ENCODE measurements at places on chromosomes 13 and 19.
A peak's percentile ranks its signal among the peaks of the same experiment; 100 is the strongest.

- no peak for DNase-seq
Measured at GRCh38 chr19:38265213-38265861, 964 bp downstream of the SPINT2 start.

- no peak for DNase-seq
Measured at GRCh38 chr19:15444505-15445226, 5.1 kb downstream of the WIZ start.

DNA sequence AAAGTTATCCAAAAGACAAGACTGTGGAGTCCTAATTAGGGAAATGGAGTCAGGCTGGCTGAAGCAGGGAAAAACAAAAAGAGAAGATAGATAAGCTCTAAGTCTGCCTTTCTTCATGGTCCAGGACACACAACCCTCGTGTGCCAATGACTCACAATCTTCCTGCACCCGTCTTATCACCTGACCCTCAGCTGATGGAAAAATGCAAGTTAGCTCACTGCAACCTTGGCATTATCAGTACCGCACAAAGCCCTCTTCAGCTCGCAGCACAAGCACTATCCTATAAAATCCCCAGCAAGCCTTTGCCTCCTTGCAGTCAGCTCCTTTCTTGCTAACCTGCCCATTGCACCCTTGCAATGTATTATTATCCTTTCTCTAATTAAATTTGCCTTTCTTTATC is 4.3 kb downstream of the OR7A5 start:
- no peak for DNase-seq

DNA sequence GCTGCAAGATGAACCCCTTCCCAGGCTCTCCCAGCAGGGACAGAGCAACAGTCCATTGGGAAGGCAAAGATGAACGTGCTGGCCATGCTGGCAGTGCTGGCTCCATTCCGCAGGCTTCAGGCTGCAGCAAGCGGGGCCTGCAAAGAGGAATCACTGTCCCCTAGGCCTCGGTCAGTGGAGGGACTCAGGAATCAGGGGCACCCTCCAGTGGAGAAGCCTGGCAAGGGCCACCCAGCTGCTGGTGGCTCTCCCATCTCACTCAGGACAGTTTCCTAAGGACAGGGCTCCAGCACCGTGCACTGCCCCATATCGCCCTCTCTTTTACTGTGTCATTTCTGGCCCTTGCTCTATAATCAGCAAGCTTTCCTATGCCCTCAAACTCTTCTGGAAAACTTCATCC is 498.6 kb downstream of the EFNB2 start:
- no peak for DNase-seq

GRCh38 chr13:104785952-104786351 is 1719.7 kb upstream of the SLC10A2 start:
- no peak for DNase-seq

GRCh38 chr13:30618186-30618929 is 638 bp downstream of the USPL1 start:
- DNase-seq = peak; percentile 14

GRCh38 chr19:39152066-39152465 is 26.5 kb downstream of the PAK4 start:
- no peak for DNase-seq

- DNase-seq = no peak
Measured at GRCh38 chr19:24000656-24001055, 86.0 kb downstream of the ZNF726 start.

DNA sequence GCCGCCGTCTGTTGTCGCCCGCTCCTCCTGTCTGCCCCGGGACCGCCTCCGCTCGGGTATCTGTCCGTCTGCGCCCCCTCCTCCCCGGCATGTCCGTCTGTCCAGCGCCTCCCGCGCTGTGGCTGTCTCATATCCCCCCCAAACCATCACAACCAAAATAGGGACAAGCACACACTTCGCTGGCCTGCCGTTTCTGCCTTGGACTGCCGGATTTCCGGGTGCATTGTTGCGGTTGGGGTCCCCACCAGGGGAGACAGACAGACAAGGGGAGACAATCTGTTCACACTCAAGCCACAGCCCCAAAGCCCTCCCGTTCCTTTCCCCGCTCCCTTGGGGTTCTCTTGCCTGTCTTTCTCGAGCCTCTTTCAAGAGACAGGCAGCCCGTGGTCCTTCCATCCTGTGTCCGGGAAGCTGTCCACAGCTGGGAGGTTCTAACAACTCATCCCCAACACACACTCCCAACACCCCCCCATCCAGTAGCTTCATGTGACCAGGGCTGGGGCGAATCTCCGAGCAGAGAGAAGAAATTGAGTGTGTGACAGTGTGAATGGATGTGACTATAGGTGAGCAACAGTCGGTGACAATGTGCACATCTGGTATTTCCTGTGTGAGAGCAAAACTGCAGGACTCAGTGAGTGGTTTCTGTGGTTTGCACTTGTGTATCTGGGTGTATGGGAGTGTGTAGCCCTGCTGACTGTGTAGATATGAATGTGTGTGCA is 16.5 kb upstream of the FOSB start:
- no peak for DNase-seq

- DNase-seq = no peak
Measured at GRCh38 chr13:31051999-31052398, 109.7 kb downstream of the HSPH1 start.

DNA sequence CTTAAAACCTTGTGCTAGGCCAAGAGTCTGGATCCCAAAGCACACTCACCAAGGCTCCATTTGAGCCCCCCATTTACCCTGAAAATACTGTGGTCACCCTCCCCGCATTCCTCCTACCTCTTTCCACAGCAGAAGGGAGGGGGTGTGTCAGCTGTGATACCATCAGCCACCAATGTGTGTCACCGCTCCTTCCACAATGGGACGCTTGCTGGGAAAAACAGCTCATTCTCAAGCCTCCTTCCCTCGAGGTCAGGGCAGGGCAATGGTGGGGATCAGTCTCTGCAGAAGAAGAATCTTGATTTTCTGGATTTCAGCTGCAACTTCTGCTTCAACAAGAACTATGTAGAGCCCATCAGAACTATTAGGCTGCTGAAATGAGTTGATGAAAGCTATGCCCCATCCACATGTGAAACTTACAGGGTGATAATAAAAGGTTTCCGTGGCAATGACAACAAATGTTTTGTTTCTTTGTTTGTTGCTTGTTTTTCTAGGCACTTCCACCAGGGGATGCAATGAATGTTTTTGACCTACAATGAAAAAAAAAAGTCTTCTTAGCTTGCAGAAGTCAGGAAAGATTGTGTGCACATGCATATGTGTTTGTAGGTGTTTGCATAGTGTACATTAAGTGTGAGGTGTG is 26.4 kb upstream of the ZNF507 start:
- peak; percentile 60 for DNase-seq

GRCh38 chr19:40458597-40458974 is 7.0 kb downstream of the BLVRB start:
- DNase-seq = no peak

GRCh38 chr13:111609631-111610030 is 289.2 kb downstream of the TEX29 start:
- no peak for DNase-seq

DNA sequence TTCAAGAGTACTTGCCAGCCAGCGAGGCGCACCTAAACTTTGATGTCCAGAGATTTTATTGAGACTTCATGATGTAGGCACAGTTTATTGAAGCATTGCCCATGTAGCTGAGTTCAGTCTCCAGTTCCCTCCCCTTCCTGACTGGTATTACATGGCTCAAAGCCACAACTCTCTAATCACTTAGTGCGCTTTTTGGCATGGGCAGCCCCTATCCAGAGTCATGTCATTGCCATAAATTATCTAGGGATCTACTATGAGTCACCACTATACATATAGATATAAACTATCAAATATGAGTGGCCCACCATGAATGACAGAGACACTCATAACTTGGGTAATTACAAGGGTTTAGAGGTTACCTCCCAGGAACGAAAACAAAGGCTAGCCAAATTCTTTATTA is 7.7 kb downstream of the ZNF614 start:
- no peak for DNase-seq

- DNase-seq = no peak
Measured at GRCh38 chr13:41851351-41851750, 109.6 kb downstream of the VWA8 start.

GRCh38 chr13:21033856-21034602 is 27.4 kb downstream of the LATS2 start:
- no peak for DNase-seq

GRCh38 chr13:33287142-33287882 is 1.8 kb upstream of the STARD13 start:
- DNase-seq = no peak

- DNase-seq = no peak
Measured at GRCh38 chr13:86142080-86142479, 342.9 kb upstream of the SLITRK6 start.

GRCh38 chr13:26695360-26695705 is 65.3 kb downstream of the GPR12 start:
- no peak for DNase-seq

All from HEK293T (cell line).